CD4-positive, alpha-beta T cell treated with Interleukin-4 for 1 hour (primary cell): ENCODE measurements at places on chromosomes 13 and 19.

GRCh38 chr19:2575734-2576481, 100.0 kb downstream of the GADD45B start:
- no peak for DNase-seq

DNA sequence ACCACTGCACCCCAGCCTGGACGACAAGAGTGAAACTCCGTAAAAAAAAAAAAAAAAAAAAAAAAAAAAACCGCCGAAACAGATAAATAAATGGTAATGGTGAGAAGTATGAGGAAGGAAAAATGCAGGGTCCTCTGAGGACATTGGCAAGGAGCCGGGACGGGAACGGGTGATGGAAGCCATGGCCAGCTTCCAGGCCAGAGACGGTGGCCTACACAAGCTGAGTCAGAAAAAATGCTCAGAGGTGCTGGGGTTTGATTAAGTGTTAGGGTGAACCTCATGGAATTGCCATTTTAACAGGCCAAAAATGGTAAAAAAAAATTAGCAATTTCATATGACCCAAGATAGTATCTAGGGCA, 866 bp upstream of the ZSWIM4 start:
- DNase-seq = no peak

- no peak for DNase-seq
Observed at GRCh38 chr13:101875091-101875490, 422.6 kb downstream of the ITGBL1 start.

- DNase-seq = no peak
Observed at GRCh38 chr13:23806874-23807526, 82.2 kb downstream of the MIPEP start.

- DNase-seq = no peak
Observed at GRCh38 chr13:79767126-79767525, 286.2 kb downstream of the NDFIP2 start.

GRCh38 chr19:3862826-3863500, 5.9 kb downstream of the ZFR2 start:
- DNase-seq = no peak

DNA sequence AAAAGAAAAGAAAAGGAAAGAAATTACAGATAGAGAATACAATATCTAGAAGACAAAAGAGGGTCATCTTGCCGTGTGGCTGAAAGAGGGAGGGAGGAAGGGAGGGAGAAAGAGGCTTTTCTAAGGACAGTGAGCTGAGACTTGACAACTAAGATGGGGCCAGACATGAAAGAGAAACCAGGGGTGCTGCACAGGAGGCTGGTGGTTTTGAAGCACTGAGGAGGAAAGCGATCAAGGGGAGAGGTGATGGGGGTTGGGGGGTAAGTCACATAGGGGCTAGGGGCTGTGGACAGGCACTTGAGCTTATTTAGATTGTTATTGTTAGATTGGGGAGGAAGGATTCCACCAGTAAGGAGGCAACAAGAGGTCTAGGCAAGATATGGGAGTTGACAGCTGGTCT, 17.3 kb downstream of the PNPLA6 start:
- DNase-seq = no peak
